ENCODE measurements at places on chromosomes 16 and 17.

- DNase-seq, result no peak
Observed at GRCh38 chr16:68015681-68016080, at the start of gene DPEP2NB. TSS of gene DPEP2NB (minus strand) at chr16:68015911. CDS start at chr16:68015770, 141 bp downstream.

DNA sequence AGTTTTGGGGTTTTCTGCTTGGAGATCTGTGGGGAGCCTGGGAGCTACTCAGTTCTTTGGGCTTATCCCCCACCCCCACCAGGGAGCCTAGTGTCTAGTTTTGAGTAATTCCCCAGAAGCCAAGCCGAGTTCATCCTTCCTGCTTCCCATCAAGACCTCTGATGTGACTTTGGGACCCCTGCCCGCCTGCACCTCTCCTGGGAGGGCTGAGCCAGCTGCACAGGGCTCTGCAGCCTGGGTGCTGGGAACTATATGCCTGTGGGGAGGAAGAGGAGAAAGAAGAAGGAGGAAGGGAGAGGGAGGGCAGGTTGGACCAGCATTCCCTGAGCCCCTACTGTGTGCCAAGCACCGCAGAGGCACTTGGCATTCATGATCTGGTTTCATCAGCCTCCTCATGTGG is 178.9 kb downstream of the TMEM132E start:
- no peak for DNase-seq

DNA sequence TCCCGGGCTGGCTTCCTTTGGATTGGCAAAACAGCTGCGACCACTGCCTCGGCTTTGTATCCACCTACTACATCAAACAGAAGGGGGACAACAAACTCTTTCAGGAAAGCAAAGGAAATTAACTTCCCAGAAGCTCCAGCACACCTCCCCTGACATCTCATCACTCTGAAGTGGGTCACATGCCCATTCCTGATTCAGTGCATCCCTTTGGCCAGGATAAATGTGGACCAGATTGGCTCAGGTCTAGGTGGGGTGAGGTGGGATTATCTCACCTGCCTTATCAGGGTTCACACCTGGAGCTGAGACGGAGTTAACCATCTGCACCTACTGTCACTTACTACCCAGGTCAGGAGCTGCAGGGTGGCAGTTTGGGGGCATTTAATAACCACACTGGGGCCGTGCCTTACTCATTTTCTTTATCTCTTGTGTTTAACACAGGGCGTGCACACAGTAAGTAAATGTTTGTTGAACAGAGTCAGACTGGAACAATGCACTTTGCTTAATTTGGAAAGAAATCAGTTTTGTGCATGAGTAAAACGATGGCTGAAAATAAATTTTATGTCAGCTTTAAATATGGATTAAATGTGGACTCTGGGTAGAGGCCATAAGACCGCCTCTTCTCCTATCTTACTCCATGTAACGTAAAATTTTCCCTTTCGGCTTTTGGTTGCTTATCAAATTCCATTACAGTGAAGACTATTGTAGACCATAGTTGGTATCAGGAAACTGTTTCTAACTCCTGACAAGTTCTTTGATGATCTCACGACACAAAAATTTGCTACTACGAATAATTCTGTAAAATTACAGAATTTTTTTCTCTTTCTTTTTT is 36.0 kb downstream of the IQCK start:
- DNase-seq, result no peak

GRCh38 chr17:7014995-7015958 is 2.9 kb downstream of the RNASEK start:
- DNase-seq, result no peak

DNA sequence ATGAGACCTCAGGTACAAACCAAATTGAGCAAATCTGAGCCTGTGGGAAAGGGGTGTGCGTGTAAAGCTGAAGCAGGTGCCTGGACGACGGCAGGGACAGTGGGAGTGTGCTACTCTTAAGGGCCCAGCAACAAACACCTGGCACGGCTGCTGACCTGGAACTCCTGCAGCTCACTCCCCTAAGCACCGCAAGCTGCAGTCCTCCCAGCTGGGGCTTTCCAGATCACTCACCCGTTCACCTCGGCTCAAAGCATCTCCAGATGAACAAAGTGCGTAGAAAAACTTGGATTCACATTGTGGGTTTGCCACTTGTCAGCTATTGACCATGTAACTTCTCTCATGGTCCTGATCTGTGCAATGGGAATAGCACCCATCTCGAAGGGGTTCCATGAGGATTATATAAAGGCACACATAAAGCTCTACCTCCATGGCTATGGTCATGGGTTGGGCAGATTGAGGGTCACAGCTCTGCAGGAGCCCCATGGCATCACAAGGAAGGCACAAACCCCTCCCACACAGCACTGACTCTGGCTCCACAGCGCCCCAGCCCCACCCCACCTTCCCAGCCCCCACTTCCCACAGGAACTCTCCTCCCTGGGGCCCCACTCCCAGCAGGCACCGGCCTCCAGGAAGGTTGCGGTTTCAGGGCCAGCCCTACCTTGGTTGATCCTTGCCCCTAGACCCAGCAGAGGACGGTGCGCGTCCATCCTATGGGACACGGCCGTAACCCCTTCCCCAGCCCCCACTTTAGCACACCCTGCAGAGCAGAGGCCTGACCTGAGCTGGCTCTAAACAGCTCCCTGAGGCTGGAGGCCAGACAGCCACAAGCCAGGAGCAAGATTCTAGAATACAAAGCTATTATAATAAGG is 21.9 kb downstream of the ST3GAL2 start:
- DNase-seq, result peak; percentile 20

DNA sequence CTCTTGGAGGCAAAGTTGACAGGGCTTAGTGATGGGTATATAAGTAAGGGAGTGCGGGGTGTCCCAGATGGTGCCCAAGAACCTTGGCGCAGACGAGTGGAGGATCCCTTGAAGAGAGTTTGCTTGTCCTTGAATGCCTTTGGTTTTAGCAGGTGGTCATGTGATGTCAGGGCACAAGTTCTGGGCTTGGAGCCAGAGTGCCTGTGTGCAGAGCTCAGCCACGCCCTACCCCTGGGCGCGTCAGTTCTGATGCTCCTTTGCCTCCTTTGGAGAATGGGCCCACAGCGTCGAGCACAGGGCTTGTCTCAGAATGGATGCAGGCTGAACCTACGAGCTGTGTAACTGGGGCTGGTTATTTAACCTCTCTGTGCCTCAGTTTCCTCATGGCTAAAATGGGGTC is 412.2 kb upstream of the EEF2KMT start:
- peak; percentile 12 for DNase-seq

DNA sequence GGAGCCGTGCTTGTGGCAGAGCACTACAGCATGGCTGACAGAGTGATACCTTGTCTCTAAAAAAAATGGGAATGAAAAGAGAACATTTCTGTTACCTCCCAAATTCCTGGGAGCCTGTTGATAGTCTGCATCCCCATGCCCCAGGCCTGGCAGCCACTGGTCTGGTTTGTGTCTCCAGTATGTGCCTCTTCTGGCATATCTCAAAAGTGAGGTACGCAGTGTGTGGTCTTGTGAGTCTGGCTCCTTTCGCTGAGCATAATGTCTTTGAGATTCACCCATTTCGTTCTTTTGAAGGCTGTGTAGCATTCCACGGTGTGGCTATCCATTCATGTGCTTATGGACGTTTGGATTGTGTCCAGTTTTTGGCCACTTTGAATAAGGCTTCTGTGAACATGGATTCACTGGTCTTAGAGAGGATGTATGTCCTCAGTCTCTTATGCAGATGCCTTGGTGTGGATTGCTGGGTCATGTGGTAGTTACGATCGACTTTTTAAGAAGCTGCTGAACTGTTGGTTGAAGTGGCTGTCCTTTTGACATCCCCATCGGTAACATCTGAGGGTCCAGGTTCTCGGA is 39.1 kb downstream of the PRMT7 start:
- DNase-seq, result no peak

DNA sequence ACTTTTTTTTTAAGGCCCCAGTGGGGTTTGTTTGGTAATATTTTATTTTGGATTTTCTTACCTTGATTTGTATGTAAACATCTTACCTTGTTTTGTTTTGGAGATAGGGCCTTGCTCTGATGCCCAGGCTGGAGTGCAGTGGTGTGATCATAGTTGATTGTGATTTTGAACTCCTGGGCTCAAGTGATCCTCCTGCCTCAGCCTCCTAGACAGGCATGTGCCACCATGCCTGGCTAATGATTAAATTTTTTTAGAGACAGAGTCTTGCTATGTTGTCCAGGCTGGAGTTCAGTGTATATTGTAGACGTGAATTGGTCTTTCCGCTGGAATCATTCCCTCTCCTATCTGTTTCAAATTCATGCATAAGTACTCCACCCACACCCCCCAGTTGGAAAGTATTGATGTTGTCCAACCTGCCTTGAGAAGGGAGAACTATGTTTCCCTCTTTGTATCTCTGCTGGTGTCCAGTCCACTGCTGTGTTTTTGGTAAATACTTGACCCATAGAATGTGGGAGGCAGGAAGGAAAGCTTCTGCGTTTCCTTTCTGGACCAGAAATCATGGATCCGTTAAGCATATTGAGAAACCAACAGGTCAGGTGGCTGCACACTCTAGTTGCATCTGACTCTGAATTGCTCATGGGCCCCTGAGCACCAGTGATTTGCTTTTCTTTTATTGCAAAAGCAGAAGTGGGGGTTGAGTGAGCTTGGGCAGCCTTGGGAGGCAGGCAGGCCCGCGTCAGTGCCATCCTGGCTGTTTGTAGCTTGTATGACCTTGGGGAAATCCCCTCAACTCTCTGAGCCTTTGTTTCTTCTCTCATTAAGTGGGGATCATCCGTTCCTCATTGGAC is 25.0 kb downstream of the RMI2 start:
- no peak for DNase-seq

DNA sequence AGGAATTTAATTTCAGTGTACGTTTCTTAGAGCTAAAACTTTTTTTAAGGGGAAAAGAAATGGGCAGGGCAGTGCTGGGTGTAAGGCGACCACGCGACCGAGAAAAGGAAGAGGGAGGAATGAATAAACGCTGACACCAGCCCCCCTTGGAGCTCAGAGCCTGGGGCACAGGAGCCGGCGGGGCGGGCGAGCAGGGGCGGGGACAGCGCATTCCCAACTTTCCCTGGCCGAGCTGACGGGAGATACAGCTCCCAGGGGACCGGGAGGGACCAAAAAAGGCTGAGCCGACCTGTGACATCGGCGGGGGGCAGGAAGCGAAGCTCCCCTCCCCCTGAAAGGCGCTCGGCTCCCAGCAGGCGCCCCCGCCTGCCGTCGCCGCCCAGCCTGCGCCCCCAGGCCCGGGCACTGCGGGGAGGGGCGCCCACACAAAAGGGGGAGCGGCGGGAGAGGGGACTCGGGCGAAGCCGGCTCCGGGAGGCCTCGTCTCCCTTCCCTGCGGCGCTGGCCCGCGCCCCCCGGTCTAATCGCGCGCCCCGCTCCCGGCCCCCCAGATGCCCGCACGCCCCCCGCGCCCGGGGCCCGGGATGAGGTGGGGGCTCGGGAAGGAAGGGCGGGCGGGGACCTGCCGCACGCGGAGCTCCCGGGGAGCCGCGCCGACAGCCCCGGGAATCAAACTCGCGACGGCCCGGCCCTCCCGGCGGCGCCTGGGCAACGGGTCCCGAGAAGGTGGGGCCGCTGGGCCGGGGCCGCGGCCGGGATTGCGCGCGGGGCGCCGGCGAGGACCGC is 622 bp downstream of the CUEDC1 start:
- peak; percentile 38 for DNase-seq

- DNase-seq, result no peak
Observed at GRCh38 chr17:732067-732901, at the start of gene TLCD3A. TSS of gene TLCD3A (plus strand) at chr17:732596. CDS start at chr17:732648, 52 bp downstream.

- no peak for DNase-seq
Observed at GRCh38 chr16:11254913-11255736, 879 bp downstream of the SOCS1 start.

- no peak for DNase-seq
Observed at GRCh38 chr17:71902894-71903506, 217.8 kb upstream of the SOX9 start.

DNA sequence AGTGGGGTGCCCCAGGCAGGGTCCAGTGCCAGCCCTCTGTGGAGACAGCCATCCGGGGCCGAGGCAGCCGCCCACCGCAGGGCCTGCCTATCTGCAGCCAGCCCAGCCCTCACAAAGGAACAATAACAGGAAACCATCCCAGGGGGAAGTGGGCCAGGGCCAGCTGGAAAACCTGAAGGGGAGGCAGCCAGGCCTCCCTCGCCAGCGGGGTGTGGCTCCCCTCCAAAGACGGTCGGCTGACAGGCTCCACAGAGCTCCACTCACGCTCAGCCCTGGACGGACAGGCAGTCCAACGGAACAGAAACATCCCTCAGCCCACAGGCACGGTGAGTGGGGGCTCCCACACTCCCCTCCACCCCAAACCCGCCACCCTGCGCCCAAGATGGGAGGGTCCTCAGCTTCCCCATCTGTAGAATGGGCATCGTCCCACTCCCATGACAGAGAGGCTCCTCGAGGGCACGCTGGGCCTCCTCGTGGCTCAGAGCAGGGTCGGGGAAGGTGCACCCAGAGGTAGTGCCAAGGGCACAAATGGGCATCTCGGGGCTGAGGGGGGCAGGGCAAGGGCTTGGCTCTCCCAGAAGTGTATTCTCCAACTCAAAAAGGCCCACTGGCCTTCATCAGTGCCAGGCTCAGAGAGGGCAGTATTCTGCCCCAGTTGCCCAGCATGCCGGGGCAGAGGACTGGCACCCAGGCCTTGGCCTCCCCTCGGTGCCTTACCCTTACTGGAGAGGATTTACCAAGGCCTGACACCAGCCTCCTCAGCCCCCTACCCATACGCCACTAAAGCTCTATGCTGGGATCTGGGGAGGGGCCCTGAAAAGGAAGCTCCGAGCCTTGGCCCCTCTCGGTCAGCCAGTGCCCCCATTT is at the start of gene CDH5:
Gene CDH5 (plus strand): TSS at position 259 of the 867 bp plus-strand sequence. CDS start 12,647 bp downstream, outside the sequence.
- DNase-seq, result no peak

- no peak for DNase-seq
Observed at GRCh38 chr16:14346278-14347142, 275.4 kb downstream of the MRTFB start.

DNA sequence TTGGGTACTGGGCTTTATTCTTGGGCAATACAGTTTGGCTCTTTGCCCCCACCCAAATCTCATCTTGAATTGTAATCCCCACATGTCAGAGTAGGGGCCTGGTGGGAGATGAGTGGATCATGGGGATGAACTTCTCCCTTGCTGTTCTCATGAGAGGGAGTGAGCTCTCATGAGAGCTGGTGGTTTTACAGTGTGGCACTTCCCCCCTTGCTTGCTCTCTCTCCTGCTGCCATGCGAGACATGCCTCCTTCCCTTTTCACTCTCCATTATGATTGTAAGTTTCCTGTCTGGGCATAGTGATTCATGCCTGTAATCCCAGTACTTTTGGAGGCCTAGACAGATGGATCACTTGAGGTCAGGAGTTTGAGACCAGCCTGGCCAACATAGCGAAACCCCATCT is 18.1 kb upstream of the CNEP1R1 start:
- DNase-seq, result no peak

- DNase-seq, result no peak
Observed at GRCh38 chr17:4710693-4711634, 532 bp downstream of the ARRB2 start.

All from NCI-H187 (cell line).